ENCODE measurements at places on chromosomes 3 and 15. TPM values are rescaled to one million over a fixed set of nuclear protein-coding genes. Genes with fewer than 3 reads are reported as not detected.

GRCh38 chr3:154780263-154780662, 299.9 kb upstream of the MME start:
- DNase-seq: no peak

The GRAMD1C gene
- total RNA-seq: 1.1 TPM

The TBC1D5 gene
- 45.3 TPM for total RNA-seq

GRCh38 chr3:62811119-62811518, 64.1 kb downstream of the CADPS start:
- no peak for DNase-seq

The GOLGA8G gene
- not detected for total RNA-seq

GRCh38 chr15:101411085-101411484, 78.4 kb downstream of the PCSK6 start:
- DNase-seq: no peak

The WNT5A gene
- total RNA-seq: 6.7 TPM

The PAQR9 gene
- total RNA-seq: not detected

- DNase-seq: no peak
These were observed 229.1 kb downstream of the CHST2 start for GRCh38 chr3:143348486-143349327.

DNA sequence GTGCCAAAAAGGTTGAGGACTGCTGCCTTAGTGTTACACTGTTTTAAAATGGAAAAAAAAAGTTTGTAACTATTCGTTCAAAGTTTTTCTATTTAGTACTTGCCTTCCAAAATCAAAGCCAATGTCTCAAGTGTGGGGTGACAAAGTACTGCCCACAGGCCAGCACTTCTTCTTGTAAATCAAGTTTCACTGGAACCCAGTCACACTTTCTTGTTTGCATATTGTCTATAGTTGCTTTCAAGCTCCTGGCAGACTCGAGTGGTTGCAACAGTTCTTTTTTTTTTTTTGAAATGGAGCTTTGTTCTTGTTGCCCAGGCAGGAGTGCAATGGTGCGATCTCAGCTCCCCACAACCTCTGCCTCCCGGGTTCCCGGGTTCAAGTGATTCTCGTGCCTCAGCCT, 75.3 kb upstream of the RPL35A start:
- DNase-seq: no peak

The VIPR1 gene
- total RNA-seq: 2.2 TPM
